ENCODE measurements at places on chromosomes 1 and 21.

- DNase-seq = no peak
Measured at GRCh38 chr1:227959325-227959860, 11.7 kb upstream of the WNT9A start.

DNA sequence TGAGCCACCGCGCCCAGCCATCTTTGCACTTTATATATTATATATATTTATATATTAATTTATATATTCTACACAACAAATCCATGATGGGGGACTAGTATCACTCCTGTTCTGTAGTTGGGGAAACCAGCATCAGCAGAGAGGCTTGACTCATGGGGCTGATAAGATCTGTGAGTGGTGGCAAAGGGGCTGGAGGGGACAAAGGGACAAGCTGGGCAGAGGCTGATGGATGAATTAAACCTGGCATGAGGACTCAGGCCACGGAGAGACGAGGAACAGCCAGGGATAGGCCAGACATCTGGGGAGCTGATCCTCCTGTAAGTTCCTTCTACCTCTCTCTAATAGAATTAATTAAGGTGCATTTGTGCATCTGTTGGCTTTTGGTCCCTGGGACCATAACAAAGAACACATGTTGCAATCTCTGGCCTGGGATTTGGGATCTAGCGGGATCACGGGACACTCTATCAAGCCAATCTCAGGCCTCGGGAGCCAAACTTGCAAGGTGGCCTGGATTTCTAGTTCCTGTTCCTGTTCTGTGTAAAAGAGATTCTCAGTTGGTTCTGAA lies 7.6 kb downstream of the CNR2 start:
- no peak for DNase-seq

DNA sequence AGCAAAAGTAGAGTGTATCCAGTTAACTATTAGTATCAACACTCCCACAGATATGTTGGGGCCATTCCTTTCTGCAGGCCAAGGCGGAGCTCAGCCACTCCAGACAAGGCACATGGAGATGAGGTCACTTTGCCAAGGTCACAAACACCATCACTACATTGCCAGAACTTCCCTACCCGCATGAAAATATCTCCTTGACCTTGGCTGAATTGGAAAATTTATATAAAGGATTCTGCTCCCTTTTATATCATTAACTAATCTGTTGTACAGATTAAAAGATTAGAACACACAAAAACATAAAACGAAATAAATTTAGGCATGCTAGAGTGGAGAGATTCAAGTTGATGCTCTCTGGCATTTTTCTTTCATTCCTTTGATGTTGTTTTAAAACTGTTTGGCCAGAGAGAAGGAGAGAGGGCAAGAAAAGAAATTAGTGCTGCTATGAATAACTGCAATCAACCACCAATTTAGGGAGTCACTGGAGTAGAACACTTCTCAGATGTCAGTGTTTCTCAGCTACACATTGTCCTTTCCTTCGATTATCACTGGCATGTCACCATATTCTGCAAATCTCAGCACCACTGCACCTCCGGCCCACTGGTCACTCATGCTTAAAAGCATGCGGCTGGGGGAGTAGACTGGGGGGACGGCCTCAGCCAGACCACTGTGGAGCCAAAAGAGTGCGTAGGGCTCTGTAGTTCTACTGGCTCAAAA lies 78.7 kb upstream of the ATP1B1 start:
- DNase-seq = no peak

DNA sequence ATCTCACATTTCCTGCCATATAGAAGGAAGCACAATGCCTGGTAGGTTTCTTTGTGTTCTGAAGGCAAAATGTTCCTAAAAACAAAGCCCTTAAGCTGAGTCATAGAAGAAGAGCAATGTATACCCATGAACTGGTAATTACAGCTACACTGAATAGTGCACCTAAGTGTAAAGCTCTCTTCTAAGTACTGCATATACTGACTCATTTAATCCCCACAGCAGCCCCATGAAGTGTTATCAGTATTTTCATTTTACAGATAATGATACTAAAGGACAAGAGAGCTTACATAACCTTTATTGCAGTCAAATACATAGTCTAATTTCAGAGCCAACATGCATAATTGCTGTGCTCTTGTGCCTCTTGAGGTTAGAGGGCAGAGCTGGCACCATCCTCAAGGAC lies 239.9 kb downstream of the DPYD start:
- no peak for DNase-seq

DNA sequence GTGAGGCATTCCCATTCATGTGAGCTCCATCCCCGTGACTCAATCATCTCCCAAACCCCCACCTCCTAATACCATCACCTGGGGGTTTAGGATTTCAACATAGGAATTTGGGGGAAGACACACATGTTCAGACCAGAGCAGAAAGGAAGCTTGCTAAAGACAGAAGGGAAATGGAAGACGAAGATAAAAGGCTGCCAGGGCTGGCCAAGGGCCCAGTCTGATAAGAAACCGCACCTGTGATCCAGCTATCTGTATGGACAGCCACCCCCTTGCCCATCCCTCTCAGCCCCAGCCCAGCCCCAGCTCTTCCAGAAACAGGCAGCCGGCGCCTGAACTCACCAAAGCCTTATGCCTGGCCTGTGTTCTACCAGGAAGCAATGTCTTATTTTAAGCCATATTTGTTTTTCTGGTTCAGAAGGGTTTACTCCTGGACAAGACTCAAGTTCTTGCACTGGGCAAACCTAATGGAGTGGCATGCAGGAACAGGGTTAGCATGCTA lies 198.4 kb upstream of the VAMP3 start:
- no peak for DNase-seq

GRCh38 chr1:244296003-244296402 lies 155.7 kb downstream of the ADSS2 start:
- DNase-seq = no peak

- DNase-seq = no peak
Measured at GRCh38 chr1:81230983-81231728, 569.6 kb upstream of the ADGRL2 start.

- DNase-seq = no peak
Measured at GRCh38 chr1:164611754-164612642, 53.0 kb downstream of the PBX1 start.

DNA sequence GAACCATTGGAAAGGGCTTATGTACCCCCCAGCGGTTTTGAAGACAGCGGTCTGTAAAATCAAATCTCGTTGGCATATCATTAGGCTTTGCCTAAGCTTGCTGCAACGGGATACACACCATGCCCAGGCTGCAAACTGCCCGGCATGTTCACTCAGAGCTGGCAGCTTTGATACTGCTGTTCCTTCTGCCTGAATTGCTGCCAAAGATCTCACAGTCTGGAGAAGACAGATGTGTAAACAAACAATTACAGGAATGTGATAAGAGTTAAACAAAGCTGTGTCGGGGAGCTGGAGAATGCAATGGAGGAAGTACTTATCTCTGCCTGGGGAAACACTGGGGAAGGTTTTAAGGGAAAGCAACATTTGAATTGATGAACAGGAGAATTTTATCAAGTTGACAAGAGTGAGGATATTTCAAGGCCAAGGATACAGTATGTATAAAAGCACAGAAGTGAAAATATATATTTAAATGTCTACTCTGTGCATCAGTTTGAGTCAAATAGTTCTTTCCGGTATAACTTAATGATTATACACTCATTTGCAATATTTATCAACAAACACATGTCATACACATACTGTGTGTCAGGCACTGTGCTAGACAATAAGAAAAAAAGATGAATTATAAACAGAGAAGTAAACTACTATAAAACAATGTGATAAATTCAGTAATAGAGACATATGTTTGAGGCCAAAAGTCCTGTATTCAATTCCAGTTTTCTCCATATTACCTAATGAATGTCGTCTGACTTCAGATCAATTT lies 29.9 kb downstream of the CHML start:
- no peak for DNase-seq

DNA sequence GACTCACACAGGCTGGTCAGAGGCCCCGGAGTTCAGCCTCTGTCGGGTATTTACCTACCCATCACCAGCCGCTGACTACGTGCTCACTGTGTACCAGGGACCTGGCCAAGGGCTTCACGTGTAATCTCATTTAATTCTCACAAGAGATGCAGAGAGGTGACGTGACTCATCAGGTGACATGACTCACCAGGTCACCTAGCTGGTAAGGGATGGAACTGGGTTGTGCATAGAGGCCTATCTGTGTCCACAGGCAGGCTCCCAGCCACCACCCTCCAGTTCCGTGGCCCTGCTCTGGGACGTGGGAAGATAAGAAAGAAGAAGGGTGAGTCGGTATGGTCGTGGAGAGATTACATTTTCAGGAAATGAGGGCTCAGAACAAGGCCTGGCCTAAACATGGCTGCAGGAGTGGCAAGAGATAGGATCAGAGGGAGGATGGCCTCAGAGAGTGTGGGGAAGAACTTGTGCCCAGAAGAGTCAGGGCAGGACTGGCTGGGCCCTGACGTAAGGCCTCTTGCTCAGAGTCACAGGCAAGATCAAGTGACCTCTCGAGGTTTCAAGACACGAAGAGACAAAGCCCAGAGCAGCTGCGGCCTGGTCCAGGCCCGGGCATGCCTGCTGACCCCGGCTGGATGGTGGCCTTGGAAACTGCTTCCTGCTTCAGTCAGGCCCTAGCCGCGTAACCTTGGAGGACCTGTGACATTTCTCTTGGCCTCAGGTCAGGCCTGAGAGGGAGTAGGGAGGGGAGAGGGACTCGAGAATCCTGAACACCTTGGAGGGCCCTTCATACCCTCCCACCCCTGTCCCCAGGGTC lies 52.7 kb upstream of the WASF2 start:
- DNase-seq = no peak

GRCh38 chr1:180094705-180095295 lies 59.9 kb upstream of the QSOX1 start:
- DNase-seq = no peak

DNA sequence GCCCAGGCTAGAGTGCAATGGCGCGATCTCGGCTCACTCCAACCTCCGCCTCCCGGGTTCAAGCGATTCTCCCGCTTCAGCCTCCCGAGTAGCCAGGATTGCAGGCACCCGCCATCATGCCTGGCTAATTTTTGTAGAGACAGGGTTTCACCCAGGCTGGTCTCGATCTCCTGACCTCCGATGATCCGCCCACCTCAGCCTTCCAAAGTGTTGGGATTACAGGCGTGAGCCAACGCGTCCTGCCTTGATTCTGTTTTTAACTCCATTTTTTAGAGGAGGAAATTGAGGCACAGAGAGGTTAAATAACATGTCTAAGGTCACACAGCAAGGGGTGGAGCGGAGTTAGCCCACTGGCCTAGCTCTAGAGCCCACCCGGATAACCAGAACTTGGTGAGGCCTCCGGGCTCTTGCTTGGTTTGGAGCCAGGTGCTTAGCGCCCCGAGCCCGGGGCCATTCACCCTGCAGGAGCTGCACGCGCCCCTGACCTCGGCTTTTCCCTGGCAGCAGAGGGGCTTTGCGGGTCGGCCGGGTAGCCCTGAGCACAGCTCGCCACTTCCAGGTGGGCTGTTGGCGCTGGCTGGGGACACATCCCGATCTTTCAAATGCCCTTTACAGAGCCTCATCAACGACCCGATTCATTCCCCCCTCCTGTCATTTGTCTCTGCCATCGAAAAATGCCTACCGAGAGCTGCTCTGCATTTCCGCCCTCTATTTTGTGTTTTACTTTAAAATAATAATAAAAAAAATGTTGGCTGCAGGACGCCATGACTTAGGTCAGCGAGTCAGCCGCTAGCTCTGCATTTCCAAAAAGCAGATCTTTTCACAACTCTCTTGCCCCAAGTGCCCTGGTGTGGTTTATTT lies 11.2 kb downstream of the SIM2 start:
- DNase-seq = no peak

DNA sequence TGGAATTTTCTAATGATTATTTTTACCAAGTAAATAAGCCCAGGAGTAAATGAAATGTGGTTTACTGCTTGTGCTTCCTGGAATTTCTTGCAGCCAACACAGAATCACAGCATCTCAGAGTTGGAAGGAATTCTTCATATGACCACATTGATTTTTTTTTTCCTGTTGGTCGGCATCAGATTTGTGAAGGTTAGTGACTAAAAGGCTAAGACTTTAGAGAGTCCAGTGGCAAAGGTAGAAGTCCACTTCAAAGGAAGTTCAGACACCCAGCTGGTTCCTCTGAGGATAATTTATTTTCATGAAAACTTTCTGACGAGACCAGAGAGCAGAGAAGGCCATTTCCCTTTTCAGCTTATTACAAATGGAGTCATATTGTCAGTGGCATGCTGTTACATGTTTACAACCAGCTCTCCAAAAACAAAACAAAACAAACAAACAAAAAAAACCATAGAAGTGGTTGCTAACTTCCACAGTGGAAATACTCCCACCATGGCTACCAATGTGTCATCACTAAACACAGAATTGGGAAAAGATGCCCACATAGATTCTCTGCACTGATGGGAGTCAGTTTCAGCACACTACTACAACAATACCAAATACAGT lies 77.2 kb upstream of the CDC42BPA start:
- DNase-seq = no peak

- DNase-seq = no peak
Measured at GRCh38 chr1:207862241-207862787, 48.6 kb downstream of the CD34 start.

DNA sequence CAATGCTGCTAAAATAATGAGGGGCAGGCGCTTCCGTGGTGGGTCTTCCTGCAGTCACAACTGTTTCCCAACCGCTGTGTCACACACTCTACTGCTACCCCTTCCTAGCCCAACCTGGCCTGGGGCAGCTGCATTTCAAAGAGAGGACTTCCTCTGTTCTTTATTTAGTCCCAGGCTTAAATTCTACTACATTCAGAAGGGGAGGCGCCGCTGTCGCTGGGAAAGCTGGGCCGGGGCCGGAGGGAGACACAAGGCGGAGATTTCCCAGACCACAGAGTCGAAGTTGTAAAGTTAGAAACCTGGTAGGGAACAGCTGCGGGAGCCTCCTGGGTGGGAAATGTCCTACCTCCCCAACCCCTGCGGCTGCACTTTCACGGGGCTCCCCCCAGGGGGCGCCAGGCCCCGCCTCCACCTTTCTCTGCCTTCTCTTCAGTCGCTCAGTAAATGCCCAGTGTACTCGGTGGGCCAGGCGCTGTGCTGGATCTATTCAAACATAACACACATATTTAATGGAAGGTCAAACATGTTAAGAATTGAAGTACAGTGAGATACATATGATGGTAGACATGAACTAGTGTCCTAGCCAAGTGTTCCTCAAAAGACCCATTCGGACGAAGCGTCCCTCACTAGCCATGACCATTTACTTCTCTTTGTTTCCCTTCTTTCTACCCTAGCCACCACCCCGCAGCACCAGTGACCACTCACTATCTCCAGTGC lies 23.1 kb downstream of the DYRK3 start:
- DNase-seq = peak; percentile 76

GRCh38 chr1:54239035-54239383 lies 39.0 kb downstream of the MRPL37 start:
- DNase-seq = no peak

DNA sequence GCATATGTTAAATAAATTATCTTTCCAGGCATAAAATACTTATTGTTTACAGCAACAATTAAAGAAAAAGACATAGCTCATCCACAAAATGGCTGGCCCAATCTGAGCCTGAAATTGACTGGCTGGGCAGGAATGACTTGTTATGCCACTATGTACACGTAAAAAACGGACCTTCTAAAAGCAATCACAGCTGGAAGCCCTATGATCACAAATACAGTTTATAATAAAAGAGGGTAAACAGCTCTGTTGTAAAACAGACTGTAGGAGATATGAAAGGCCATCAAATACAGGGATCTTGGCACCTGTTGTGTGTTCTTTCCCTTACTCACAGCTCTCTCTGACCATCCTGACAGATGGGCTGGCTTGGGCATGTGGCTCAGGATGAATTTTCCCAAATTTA lies 70.5 kb upstream of the DMRTA2 start:
- DNase-seq = no peak

- no peak for DNase-seq
Measured at GRCh38 chr1:67482733-67483482, 52.7 kb upstream of the SERBP1 start.

Data from femur (tissue), 1 donor.